NCI-H69 (cell line): ENCODE measurements at places on chromosomes 11 and 22.
A peak's percentile ranks its signal among the peaks of the same experiment; 100 is the strongest.

- DNase-seq, result no peak
These were observed 36.3 kb downstream of the SLC5A1 start for GRCh38 chr22:32079130-32080089.

- DNase-seq, result no peak
These were observed 232.3 kb downstream of the JRKL start for GRCh38 chr11:96622026-96622634.

DNA sequence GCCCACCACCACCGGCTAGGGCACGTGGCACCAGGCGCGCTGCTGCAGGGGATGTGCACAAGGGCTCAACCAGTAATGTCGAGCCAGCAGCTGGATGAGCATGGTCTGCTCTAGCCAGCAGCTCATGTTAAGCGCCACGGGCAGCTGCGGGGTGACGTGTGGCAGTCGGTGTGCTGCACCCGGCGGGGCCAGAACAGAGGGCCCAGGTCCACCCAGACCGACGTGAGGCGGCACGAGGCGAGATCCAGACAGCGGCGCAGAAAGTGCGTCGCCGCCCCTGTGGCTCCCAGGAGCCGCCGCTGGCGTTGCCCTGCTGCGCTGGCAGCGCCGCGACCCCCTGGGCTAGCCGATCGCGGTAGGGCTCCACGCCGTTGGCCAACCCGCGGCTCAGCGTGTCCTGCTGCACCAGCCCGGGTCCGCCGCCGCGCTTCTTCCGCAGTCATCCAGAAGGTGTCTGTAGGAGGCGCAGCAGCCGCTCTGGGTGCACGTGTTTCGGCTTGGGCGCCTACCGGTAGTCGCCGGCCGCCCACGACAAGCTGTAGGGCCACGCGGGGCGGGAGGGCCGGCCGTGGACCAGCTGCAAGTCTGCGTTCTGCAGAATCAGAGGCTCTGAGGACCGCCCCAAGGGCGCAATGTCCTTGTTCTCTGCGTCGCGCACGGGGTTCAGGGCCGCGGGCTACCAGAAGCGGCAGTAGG is 4.6 kb upstream of the GALR3 start:
- peak; percentile 77 for DNase-seq

GRCh38 chr11:21511835-21512440 is 680.9 kb upstream of the ANO5 start:
- peak; percentile 96 for DNase-seq

DNA sequence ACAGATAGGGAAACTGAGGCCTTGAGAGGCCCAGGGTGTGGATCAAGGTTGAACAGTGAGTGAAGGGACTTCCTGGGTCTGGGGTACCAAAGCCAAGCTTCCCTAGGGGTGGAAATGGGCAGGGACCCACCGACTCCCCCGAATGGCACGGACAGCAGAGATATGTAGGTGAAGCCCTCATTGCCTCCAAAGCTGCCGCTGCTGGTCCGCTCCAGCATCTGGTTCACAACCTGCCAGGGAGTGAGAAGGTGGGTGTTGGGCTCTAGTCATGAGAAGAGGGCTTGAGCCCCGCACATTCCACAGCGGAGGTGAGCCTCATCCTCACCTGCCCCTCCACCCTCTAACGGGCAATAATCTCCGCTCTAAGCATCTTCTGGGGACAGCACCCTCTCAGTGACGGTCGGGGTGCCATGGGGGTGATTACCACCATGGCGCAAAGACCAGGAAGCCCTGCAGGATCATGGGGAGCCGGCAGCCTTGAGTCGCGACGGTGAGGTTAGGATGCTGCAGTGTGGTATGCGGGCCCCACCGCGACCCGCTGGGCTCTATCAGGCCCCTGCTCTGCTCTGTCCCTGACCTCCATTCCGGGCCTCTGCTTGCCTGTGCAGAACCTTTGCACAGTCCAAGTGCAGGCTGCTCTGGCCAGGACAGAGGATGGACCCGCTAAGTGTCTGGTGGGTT is 10.8 kb downstream of the ALDH3B2 start:
- no peak for DNase-seq

DNA sequence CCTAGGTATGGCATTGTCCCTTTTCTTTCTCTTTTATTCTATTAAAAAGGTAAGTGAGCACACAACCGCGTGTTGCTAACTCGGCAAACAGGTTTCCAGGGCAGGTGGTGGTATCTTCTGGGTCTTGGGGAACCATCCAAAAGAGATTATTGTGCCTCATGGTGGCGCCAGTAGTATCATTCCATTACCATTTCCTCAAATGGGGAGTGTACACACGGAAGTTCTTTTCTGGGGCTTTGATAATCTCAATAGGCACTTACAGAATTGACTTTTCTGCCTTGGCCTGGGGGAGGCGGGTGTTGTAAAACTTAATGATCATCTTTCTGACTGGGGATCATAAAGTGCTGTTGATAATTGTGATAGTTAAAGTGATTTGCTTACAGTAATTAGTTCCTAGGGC is 234.1 kb downstream of the KIRREL3 start:
- peak; percentile 78 for DNase-seq

GRCh38 chr11:66749091-66749490 is 20.1 kb upstream of the SPTBN2 start:
- DNase-seq, result peak; percentile 32

GRCh38 chr22:32985899-32986765 is 72.0 kb downstream of the SYN3 start:
- DNase-seq, result peak; percentile 39

DNA sequence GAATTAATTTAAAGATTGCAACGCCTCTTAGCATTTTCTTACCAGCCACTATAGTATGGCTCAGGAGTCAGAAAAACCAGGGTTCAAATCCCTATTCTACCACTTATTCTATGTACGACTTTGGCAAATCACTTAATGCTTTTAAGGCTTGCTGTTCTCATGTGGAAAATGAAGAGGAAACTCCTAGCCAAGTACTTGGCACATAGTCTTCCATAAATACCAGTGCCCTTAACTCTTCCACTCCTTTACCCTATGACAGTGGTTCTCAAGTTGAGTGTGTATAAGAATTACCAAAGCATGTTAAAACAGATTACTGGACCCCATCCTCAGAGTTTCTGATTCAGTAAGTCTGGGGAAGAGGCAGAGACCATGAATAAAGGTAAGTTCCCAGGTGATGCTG is 107.6 kb downstream of the RBFOX2 start:
- no peak for DNase-seq

DNA sequence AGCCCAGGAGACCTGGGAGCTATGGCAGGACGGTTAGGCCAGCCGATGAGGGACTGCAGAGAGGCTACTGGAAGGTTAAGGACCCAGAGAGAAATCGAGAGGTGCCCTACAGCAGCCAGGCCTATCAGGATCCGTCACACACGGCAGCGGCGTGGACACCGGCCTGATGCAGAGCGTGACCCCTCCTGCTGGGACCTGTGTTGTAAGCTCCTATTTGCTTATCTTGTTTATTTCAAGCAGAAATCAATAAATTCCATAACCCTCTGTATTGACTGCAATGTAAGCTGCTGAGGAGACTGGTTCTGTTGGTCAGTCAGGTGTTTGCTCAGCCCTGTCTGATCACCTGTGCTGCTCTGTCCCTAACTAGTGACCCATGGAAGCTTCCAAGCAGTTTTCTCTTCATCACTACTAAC is 39.9 kb downstream of the PPP2R1B start:
- DNase-seq, result no peak

- DNase-seq, result no peak
These were observed 45.4 kb downstream of the YAP1 start for GRCh38 chr11:102155676-102156075.

GRCh38 chr11:12242966-12243365 is 132.6 kb downstream of the MICAL2 start:
- DNase-seq, result no peak

- DNase-seq, result no peak
These were observed 48.2 kb downstream of the LRFN4 start for GRCh38 chr11:66904981-66905521.

- no peak for DNase-seq
These were observed 26.2 kb upstream of the GUCY1A2 start for GRCh38 chr11:107044503-107044902.

GRCh38 chr11:121889931-121890330 is 226.1 kb downstream of the BLID start:
- no peak for DNase-seq

DNA sequence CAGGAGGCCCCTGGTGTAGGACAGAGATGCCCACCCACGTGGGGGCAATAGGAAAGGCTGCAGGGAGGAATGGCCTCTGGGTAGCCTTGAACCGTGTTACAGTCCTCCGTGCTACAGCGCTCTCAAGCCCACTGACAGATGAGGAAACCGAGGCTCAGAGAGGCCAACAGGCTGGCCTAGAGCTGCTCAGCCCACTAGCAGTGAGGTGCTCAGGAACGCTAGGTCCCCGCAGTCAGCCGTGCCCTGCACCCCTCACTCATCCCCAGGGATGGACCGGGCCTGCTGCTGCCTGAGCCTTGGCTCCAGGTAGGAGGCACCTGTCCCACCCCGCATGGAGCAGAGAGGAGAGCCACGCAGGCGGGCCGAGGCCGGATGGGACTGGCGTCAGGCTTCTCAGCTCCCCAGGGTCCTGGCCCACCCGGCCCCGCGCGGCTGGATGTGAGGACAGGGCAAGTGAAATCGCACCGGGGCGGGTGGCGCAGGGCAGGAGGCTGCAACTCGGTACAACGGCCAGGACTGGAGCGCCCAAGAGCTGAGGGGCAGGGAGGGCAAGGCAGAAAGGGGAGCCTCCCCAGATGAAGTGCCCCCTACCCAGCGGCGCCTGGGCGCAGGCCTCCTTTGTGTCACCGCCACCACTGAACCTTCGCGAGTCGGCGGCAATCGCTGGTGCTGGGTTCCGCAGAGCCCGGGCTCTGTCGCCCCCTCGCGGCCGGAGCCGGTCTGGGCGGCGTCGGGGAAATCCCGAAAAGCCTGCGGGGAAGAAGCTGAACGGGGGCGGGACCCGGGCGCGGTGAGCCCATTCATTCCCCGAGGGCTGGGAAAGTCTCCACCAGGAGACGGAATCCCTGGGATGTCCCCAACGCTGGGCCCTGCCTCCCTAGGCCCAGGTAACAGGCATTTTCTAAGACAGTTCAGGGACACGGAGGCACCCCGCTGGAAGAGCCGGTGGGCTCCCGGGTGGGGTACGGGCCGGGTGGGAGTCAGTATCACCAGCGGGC is 8.4 kb upstream of the SLC2A11 start:
- peak; percentile 89 for DNase-seq

DNA sequence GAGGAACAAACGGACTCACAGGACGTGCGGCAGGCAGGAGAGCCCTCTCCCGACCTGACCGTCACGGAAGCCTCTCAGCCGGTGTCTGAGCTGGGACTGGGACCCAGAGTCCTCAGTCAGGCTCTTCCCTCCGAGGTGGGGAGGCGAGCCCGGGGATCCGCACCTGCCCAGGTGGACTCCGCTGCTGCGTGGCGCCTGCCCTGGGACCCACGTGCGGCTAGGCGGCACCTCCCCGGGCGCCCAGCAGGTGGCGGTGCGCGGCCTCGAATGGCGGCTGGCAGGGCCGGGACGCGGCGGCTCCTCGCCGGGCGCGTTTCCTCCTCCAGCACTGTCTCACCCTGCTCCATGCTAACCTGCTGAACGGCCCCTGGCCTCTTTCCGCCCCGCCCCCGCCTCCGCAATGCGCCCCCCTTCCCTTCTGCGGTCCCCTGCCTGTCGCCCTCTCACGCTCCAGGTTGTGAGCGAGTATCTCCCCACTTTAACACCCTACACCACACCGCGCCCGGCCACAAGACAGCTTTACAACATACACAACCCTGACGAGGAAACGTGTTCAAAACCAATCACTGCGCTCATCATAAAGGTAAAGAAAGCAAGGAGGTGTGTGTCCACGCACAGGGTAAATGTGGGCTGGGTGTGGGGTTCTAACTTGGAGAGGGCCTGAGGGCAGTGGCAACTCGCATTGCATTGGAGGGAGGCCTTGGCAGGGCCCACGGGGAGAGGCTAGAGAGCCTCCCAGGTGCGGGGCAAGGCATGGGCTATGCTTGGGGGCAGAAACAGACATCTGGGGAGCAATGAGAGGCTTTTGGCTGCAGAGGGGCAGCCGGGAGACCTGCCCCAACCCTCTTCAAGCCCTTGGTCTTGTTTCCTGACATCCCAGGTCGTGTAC is 25.9 kb upstream of the ATXN10 start:
- peak; percentile 59 for DNase-seq

DNA sequence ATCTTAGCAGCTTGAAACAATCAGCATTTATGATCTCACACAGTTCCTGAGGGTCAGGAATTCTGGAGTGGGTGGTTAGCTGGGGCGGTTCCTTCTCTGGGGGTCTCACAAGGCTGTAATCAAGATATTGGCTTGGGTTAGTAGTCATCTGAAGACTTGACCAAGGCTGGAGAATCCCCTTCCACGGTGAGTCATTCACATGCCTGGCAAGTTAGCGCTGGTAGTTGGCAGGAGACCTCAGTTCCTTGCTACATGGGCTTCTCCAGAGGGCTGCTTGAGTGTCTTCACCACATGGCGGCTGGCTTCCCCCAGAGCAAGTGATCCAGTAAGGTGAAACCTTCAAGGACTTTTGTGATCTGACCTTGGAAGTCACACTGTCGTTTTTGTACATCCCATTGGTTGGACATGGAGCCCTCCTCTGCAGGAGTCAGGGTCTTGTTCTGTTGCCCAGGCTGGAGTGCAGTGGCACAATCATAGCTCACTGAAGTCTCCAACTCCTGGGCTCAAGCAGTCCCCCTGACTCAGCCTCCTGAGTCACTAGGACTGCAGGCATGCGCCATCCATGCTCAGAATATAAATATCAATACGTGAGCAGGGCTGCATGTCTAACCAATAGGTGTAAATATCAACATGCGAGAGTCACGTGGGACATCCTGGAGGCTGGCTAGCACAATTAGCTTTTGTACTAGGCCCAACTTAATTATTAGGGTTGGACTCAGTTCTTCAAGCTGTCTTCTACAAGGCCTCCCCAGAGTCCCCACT is 7.2 kb upstream of the NIPSNAP1 start:
- DNase-seq, result no peak

- no peak for DNase-seq
These were observed 7.5 kb downstream of the TMEM138 start for GRCh38 chr11:61369372-61370348.

DNA sequence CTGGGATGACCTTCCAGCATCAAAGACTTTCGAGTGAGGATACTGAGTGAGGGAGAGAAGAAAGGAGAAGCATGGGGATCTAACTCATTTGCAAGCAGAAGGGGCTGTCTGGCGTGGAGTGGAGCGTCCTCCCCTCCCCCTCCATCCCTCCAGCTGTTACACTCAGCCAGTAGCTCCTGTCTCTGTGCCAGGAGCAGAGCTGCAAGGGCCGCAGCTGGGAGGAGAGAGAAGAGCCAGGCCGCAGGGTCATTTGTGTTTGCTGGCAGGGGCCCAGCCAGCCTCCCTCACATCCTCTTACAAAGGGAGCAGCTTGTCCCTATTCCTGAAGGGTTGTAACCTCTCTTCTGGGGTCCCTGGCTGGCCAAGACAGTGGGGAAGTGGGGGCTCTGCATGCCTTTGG is 57.9 kb downstream of the NECTIN1 start:
- peak; percentile 97 for DNase-seq

- DNase-seq, result no peak
These were observed 3.6 kb downstream of the PRDX5 start for GRCh38 chr11:64321533-64321932.

GRCh38 chr11:73273222-73273895 is 1.2 kb downstream of the P2RY6 start:
- DNase-seq, result no peak
